NCI-H187 (cell line): ENCODE measurements at places on chromosomes 3 and 15.

DNA sequence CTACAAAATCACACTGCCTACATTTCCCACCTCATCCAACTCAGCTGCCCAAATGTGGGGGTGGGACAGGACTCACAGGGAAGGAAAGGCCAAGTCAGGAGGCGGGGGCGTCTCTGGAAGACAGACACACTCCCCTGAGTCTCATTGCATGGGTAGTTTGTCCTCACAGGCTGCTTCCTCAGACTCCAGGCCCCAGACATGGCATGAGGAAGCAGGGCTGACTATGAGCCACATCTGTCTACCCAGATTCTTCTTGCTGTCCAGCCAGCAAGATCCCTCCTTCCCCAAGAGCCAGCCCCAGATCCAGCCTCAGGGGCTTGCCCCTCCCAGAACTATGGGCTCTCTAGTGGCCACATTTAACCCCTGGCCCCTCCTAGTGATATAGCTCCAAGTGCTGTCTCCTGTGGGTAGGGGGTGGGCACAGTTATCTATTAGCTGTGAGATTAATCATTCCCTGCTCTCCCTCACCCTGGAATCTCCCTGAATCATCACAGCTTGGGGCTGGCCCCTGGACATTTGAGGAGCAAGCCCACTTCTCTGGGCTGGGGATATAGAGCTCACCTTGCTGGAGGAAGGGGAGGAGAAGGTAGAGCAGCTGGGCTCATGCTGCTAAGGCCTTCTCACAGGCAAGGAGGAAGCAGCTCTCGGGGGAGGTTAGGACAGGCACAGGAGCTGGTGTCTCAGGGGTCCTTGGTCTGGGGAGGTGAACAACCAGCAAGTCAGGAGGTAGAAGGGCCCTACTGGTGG, 2.1 kb upstream of the CCDC33 start:
- DNase-seq, result no peak

GRCh38 chr3:40582401-40583027, 57.8 kb downstream of the ZNF621 start:
- no peak for DNase-seq

GRCh38 chr3:29335438-29335837, 54.6 kb downstream of the RBMS3 start:
- DNase-seq, result peak; percentile 14

- DNase-seq, result no peak
Observed at GRCh38 chr3:80190051-80190450, 422.3 kb upstream of the ROBO1 start.

GRCh38 chr3:115687721-115688120, 64.4 kb downstream of the GAP43 start:
- no peak for DNase-seq

- DNase-seq, result no peak
Observed at GRCh38 chr15:68796576-68796975, 24.1 kb downstream of the ANP32A start.

- no peak for DNase-seq
Observed at GRCh38 chr3:23991683-23992628, 46.9 kb downstream of the NR1D2 start.

DNA sequence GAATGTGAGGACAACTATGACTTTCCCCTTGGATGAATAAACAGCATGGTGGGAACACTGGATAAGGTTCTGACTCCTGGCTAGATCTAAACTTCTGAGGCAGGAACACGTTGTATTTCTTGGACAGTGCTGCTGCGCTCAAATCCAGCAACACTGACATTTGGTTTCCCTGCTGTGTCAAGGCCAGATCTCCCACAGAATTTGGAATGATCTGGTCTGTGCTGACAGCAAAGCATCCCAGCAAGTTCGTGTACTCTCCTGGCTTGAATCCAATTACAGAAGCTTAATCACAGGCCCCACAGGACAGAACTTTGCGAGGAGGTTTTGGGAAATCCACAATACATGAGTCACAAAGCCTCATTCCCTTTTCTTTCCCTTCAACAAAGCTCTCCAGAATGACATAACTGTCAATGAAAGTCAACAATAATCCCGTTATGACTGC, 92.5 kb downstream of the ADAMTS9 start:
- DNase-seq, result no peak

DNA sequence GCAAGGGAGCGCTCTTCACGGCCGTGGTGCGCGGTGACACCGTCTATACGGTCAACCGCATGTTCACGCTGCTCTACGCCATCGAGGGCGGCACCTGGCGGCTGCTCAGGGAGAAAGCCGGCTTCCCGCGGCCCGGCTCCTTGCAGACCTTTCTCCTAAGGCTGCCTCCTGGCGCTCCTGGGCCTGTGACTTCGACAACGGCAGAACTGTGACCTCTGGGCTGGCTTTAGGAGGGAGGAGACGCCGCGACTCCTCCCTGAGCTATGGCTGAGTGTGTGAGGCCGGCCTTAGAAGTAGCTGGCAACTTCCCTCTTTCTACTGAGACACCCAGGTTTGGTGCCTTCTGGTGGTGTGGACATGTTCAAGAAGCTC, 1.4 kb downstream of the KBTBD13 start:
- no peak for DNase-seq

- DNase-seq, result no peak
Observed at GRCh38 chr3:165440380-165440779, 244.2 kb upstream of the SLITRK3 start.

DNA sequence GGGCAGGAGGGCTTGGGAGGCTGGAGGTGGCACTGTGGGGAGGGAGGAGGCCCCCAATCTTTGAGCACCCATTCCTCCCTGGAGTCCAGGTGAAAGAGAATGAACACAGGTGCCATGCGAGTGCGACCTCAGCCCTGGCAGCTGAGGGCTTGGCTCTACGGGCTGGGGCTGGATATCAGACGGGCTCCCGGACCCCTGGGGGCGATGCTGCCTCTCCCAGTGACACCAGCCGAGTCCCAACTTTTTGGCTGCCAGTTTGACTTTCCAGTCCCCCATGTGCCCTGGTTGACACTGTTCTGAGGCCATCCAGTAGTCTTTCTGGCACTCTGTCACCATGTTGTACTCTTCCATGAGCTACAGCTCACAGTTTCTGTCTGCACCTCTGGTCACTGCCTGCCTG, 1.2 kb downstream of the VILL start:
- no peak for DNase-seq

DNA sequence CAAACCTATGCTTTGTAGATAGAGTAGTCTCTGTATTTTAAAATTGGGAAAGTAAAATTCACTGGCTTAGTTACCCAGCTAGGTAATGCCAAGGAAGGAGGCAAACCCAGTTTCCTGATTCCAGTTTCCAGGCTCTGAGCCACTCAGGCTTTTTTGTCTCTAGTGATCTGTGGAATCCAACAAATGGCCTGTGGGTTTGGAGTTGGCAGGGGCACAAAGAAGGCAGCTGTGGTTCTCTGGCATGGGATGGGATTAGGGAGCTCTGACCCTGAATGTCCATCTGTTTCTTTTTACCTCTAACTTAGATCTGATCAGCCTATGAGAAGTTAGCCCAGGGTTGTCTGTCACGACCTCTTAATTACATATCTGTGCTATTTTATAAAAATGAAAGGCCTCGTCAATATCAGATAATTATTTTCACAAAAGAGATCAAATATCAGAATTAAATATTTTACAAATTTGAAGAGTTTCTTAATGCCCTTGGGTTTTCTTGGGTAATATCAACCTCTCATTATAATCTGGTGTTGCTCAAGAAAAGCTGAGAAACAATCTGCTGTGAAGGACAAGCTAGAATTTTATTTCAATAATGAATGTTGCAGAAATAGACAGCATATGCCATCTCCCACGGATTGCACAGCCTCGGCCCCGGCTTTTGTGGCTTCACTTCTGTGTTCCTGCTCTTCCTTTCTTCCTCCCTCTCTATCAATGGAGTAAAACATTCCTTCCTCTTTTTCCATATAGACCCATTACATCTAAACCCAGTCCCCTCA, 63.7 kb upstream of the DAZL start:
- DNase-seq, result no peak

DNA sequence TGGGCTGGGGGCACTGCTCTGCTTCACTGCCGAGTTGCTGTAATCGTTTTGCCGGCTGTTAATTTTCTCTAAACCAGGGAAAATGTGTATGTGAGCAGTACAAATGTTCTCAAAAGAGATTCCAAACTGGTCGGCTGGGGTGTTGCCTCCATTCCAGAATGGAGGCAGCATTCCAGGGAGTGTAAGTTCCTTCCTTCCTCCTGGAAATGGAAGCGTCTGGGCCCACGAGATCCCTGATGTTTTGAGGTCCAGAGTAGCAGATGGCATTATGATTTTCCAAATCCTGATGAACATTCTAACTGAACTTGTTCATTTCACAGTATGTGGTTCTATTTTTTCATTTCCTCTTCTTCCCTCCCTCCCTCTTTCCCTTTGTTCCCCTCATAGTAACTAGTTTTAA, 64.4 kb upstream of the SKOR1 start:
- DNase-seq, result no peak

- no peak for DNase-seq
Observed at GRCh38 chr3:135440746-135441145, 524.8 kb upstream of the PPP2R3A start.

DNA sequence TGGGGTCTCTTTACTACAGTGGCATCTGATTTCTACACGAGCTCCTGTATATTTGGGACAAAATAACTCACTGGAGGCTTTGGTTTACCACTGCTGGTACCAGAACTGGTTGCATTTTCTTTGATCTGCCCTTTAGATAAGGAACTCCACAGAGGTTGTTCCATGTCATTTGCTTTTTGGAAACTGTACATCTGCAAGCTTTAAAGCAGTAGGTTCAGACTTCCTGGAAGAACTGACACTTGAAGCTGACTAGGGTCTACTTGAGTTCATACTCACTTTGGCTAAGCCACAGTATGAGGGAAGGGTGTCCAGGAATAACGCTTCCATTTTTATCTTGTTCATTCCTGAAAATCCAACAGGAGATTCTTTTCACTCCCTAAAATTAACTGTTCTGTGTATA, 86.4 kb downstream of the WWTR1 start:
- DNase-seq, result no peak

DNA sequence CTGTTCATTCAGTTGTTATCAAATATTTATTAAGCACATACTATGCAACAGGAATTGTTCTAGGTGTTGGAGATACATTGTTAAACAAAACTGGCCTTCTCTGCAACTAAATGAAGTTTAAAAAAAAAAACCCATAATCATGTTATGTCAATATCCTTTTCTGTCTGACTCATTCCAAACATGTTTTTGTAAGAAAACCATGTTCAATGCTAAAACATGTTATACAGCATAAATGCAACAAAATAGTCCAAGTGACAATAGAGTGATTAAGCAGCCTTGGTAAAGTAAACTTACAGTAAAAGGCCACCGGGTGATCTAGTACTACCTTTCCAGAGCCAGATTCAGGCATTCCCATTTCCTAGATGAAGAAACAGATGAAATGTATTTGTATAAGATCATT, 278.0 kb upstream of the NECTIN3 start:
- DNase-seq, result no peak

GRCh38 chr3:72158639-72159326, 373.8 kb upstream of the PROK2 start:
- no peak for DNase-seq

DNA sequence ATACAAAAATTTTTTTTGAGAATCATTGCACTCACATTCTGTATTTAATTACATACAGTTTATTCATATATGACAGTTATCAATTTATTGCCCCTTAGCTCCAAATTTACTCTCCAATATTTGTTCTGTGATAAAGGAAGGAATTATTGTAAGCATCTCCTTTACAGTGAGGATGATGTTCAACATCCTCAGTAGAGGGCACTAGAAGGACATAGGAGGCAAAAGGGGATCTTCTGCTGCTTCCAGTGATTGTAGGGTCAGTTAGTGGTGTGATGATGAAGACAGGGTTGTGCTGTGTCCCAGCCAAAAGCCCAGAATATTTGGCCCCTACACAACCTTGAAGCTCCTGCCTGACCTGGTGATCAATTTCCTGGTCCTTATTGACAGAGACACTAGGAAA, 89.9 kb upstream of the DCBLD2 start:
- DNase-seq, result no peak

- DNase-seq, result no peak
Observed at GRCh38 chr3:113070072-113070640, 79.4 kb downstream of the GTPBP8 start.

GRCh38 chr3:172146349-172146748, 107.0 kb downstream of the FNDC3B start:
- no peak for DNase-seq

- DNase-seq, result no peak
Observed at GRCh38 chr3:147737376-147737775, 328.2 kb downstream of the ZIC1 start.

DNA sequence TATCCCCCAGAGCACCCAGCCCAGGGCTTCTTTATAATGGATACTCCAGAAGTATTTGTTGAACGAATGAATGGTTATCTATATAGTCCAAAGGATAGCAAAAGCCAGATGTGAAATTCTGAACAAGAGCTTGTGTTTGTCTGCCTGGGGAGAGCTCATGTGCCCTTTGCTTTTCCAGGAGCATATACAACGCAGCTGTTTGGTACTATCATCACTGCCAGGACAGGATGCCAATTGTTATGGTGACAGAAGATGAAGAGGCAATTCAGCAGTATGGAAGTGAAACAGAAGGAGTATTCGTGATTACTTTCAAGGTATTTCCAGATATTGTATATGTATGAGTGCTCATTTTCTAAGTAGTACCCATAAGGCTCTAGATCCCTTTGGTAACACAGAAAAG, 15.2 kb downstream of the DIS3L start:
- no peak for DNase-seq

GRCh38 chr15:85419161-85419560, 38.8 kb downstream of the AKAP13 start:
- no peak for DNase-seq

DNA sequence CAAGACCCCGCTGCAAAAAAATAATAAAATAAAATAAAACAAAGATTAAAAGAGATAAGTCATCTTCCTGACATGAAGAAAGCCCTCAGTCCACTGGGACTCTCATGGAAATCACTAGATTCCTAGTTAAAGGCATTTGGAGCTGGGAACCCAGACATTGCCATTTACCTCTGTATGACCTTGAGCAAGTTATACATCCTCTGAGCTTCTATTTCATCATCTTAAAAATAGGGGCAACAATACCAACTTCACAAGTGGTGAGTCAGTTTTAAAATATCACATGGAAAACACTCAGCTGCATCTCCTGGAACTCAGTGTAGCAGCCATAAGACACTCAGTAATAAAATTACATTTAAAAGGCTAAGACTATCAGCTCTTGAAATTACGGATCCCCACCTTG, 334.8 kb downstream of the ERC2 start:
- DNase-seq, result no peak

DNA sequence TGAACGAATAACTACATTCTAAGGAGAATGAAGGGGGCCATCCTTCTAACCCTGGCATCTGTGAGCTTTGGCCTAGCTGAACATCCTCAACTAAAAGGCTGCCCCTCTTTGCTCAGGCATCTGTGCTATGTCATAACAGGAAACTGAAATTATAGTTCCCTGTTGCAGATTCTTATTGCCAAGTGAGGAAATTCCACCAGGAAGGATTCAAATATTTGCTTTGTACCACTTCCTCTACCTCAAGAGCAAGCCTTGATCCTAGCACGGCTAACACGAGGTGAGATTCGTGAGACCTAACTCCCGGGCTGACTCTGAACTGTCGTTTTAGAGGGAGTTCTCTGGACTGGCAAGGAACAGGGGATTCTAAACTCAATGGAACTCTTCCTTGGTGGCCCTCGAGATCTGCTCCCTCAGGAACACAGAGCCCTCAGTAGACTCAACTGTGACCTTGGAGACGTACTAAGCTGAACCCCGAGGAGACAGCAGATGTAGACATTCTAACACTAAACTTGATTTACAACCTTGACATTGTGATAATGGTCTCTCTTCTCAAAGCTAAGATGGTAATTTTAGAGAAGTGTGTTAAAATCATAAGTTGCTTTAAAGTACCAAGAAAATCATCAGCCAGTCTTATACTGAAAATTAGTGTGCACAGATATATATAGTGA, 4.2 kb downstream of the SPG21 start:
- DNase-seq, result no peak

- no peak for DNase-seq
Observed at GRCh38 chr3:40178012-40178594, 131.4 kb upstream of the EIF1B start.
